Stimulated activated CD4-positive, alpha-beta T cell treated with anti-CD3 and anti-CD28 coated beads, Interleukin-1b, Interleukin-23, amount 100 ng/mL, for 48 hours (primary cell): ENCODE measurements at places on chromosomes 5 and 9.
A peak's percentile ranks its signal among the peaks of the same experiment; 100 is the strongest.

GRCh38 chr5:171531638-171532037 is 112.2 kb downstream of the FGF18 start:
- DNase-seq, result no peak

DNA sequence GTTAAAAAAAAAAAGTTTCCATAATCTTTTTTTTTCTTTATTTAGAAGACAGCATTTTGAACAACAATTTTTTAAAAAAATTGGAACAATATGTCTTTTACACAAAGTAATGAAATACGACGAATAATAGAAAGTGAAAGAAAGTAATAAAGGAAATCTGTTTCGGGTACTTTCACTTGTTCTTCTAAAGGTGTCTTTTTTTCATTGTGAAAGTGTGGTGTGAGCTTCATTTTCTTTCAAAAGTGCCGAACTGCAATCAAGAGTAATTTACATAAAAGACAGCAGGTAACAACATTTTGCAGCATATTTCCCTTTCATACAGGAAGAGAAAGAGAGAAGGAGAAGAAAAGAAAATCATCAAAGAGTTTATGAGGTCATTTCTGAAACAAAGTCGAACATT is 159.7 kb upstream of the CDH12 start:
- DNase-seq, result no peak

DNA sequence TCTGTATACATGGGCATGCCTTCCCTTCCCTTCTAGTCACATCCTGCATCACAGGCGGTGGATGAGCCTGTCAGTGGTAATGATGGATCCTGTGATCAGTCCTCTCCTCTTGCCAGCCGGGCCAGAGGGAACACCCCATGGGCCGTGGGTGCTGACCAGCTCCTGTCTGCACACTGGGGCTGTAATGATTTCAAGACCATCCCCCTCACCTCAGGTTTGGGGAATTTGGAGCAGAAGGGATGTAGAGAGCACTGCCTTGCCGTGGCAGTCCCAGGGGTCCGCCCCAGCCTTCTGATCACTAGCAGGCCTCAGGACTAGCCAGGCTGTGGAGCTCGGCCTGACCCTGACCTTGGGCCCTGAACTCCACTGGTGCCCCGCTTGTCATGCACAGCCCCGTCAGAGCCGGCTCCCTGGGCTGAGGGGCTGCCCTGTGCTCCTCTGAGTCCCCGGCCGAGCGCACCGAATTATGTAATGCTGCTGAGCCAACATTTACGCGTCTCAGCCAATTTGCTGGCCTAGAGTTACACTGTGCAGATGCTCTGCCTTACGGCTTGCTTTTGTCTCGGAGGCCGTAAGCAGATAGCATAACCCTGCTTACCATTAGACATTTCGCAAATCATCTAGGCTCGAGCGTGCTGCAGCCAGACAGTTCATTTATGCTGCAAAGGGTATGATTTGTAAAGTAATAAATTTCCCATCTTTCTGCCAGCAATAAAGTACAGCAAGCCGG is 155.3 kb downstream of the MACROH2A1 start:
- DNase-seq, result no peak

DNA sequence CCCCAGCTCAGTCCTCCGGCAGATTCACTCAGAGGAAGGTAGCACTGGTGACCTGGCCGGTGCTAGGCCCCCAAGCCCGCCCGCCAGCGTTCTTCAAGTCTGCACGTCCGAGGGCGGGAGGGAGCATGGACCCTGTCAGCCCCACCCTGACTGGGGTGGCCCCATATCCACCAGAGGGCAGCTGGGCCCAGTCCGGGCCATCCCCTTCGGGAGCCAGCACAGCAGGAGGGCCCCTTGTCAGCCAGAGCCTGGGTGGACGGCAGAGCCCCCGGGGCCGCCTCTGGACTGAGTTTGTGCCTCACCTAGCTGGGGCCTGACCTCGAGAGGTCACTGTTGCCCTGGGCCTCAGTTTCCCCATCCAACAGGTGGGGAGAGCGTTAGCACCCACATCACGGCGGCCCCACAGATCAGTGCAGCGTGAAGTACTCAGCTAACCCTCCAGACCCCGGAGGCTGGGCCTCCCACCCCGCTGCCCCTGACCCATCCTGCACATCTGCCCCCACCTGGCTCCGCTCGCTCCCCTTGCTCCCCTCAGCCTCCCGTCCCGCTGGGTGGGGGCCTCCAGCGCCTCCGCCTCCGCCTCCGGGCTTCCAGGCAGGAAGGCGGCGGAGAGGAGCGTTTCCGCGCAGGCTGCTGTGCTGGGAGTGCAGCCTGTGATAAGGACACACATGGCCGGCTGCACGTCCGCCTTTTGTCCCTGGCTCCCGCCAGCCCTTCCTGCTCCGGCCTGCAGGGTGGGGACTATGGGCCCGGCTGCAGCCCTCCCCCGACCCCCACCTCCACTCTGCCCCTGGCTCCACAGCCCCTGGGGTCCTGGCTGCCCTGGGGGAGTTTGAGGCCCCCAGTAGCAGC is 16.6 kb upstream of the EGFL7 start:
- no peak for DNase-seq

- no peak for DNase-seq
These were observed 40.1 kb downstream of the PCDHGC5 start for GRCh38 chr5:141529002-141529401.

GRCh38 chr9:73719660-73720059 is 568.0 kb downstream of the ANXA1 start:
- DNase-seq, result no peak

GRCh38 chr9:122277285-122277897 is 12.7 kb downstream of the MRRF start:
- no peak for DNase-seq

- DNase-seq, result no peak
These were observed 43.1 kb downstream of the HRH2 start for GRCh38 chr5:175700991-175701390.

DNA sequence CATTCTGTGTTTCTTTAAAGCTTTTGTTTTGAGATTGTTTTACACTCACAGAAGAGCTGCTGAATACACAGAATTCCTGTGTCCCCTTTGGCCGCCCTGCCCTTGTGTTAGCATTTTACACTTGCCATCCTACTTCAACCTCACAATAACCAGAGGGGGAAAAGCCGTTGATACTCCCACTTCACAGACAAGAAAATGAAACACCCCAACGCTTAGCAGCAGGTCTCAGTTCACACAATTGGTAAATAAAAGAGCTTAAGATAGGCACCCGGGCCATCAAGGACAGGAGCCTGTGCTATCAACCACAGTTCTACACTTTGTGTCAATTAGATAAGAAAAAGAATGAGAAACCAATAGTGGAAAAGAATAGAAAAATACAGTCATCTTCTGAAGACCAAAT is 178.0 kb downstream of the SYK start:
- no peak for DNase-seq

GRCh38 chr9:94896512-94896911 is 170.0 kb downstream of the AOPEP start:
- DNase-seq, result no peak

DNA sequence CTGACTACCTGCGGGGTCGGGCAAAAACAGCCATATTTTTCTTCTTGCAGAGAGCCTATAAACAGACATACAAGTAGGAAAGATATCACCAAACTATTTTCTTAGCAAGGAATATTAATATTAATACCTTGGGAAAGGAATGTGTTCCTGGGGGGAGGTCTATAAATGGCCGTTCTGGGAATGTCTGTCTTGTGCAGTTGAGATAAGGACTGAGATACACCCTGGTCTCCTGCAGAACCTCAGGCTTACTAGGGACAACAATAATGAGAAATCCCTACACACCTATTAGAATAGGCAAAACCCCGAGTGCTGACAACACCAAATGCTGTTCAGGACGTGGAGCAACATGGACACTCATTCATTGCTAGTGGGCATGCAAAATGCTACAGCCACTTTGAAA is 297.2 kb downstream of the DRD1 start:
- DNase-seq, result no peak

DNA sequence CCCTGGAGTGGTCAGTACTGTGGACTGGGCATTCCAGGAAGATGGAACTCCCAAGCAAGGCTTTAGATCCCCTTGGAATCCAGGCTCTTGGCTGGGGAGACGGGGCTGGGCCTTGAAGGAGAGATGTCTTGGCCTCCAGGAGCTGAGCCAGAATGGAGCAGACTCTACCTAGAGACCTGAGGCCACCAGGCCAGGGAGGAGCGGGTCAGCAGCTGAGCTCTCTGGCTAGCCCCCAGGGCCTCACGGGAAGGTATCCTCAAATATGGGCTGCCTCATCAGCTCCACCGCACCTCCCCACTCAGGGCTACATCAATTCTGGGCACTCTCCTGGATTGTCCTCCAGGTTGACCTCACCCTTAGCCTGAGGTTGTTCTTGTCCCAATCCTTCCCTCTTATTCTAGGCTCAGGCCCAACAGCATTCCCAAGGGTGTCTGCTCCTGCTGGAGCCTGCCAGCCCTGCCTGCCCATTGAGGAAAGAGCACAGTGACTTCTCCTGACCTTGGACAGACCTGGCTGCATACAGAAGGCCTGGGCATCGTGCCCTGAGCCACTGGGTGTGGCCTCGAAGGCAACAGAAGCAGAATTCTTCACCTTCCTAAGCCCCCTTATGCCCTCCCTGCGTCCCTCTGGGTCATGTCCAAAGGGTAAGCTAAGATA is 3.0 kb upstream of the PDLIM4 start:
- no peak for DNase-seq

DNA sequence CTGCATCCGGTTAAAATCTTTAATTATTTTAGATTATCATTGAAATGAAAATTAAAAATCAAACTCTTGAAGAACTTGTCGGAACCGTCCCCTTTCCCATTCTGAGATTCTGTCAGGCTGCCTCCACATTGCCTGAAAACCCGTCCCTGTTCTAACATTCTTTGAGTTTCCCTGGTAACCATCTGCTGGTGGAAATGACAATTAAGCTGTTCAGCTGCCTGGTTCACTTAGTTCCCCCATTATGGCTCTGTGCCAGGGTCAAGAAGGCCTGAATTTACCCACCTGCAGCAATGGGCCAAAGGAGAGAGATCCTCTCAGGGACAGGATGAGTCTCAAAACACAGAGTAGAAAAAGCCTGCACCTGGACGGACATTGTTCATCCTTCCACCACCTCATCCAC is 11.8 kb upstream of the TCOF1 start:
- DNase-seq, result no peak

GRCh38 chr5:133977858-133978257 is 9.4 kb upstream of the C5orf15 start:
- no peak for DNase-seq

DNA sequence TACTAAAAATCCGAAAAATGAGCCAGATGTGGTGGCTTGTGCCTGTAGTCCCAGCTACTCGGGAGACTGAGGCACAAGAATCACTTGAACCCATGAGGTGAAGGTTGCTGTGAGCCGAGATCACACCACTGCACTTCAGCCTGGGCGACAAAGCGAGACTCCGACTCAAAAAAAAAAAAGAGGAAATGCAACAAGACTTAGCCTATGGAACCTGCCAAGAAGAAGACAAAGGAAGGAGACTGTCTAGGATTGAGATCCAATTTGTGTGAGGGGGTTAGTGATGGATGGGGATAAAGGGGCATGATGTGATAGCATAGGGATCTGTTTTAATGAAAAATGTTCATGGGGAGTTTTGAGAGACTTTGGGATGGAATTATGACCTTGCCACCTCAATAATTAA is 72.9 kb downstream of the RAB24 start:
- DNase-seq, result no peak

GRCh38 chr9:99129091-99129490 is 24.2 kb downstream of the TGFBR1 start:
- no peak for DNase-seq

- DNase-seq, result no peak
These were observed 30.0 kb downstream of the ADRB2 start for GRCh38 chr5:148856424-148856823.

- no peak for DNase-seq
These were observed 37.7 kb downstream of the NSG2 start for GRCh38 chr5:174083056-174083827.

GRCh38 chr5:172365948-172366608 is 82.5 kb upstream of the UBTD2 start:
- DNase-seq, result no peak

DNA sequence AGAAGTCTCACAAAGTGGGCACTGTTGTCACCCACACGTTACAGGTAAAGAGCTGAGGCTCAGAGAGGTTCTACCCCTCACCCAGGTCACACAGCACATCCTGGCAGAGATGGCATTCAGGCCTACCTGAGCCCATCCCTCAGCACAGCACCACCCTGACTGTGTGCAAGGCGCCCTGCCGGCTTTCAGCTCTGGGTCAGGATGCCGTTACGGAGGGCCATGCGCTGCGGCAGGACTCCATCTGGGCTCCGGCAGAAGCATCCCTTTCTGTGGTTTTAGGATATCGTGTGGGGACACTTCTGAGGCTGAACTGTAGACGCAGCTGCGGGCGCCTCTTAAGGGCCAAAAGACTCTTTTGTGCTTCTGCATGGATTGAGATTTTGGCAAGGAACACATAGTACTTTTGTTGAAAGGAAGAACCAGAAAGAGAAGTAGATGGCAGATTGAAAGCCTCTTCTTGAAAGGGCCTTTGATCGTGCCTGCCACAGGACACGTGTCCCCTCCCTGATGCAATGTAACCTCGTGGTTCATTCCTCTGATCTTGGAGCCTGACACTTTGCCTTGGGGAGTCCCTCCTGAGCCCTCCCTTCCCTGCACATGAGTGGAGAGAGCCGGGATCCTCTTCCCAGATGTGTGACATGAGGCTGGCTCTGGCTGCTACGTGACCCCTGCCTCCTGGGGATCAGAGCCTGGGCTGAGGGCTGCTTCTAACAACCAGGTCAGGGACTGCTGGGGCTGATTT is 31.3 kb downstream of the USP20 start:
- DNase-seq, result peak; percentile 47

GRCh38 chr9:109224751-109225150 is 57.7 kb upstream of the FRRS1L start:
- no peak for DNase-seq

DNA sequence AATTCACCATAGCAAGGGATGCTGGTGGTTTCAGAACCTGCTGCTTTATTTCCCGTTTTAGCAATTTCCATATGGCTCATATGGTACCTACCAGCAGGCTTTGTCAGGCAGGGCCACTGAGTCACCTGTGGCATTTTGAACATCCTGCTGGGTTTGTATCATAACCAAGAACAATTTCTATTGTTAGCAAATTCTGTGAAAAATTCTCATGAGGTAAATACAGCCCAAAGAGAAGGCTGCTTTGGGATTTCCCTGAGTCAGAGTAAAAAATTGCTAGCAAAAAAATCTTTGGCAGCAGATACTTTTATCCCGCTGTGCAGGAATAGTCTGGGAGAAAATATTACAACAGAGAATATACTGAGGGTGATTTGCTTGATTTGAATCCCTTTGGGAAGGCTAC is 52.7 kb downstream of the PRR16 start:
- DNase-seq, result no peak

GRCh38 chr5:181039931-181040630 is at the start of gene BTNL9:
BTNL9 (plus strand) TSS chr5:181040266; CDS start chr5:181045490, 5,224 bp downstream.
- DNase-seq, result no peak

GRCh38 chr5:74342948-74343682 is 297.4 kb downstream of the ENC1 start:
- no peak for DNase-seq

GRCh38 chr9:136514022-136514714 is 31.3 kb upstream of the SEC16A start:
- DNase-seq, result no peak

- no peak for DNase-seq
These were observed 412.8 kb upstream of the PTGER4 start for GRCh38 chr5:40266952-40267351.

- DNase-seq, result no peak
These were observed 50.6 kb downstream of the LHFPL2 start for GRCh38 chr5:78597974-78598371.

- no peak for DNase-seq
These were observed 85.2 kb downstream of the BASP1 start for GRCh38 chr5:17302604-17303003.

GRCh38 chr5:94992325-94992724 is 292.6 kb downstream of the MCTP1 start:
- no peak for DNase-seq
